Uterus (tissue), 4 donors: ENCODE measurements at places on chromosomes 3 and 15. TPM values are rescaled to one million over a fixed set of nuclear protein-coding genes. Genes with fewer than 3 reads are reported as not detected.
A peak's percentile ranks its signal among the peaks of the same experiment; 100 is the strongest.

DNA sequence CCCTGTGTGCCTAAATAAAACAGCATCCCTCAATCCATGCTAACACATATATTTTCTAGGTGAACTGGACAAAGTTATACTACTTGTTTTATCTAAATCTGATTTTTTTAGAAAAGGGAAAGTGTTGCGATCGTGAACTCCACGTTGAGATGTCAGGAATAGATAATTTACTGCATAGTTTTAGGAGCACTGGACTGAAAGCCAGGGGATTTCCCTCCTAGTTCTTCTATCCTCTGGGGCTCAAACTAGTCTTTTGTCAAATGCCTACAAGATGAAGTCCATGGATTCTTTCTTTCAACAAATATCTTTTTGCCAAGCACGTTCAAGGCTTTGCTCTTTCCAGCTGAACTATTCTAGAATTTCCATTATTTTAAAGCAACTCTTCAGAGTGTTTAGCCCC lies 617 bp upstream of the HPS3 start:
- DNase-seq = no peak
- H3K4me1 ChIP-seq = peaks cover 5% of the 10 kb centered on the region
- H3K36me3 ChIP-seq = no peaks in the 10 kb centered on the region
- H3K27me3 ChIP-seq = no peaks in the 10 kb centered on the region

- no peaks in the 10 kb centered on the region for H3K36me3 ChIP-seq
- no peak for DNase-seq
- H3K27ac ChIP-seq = no peak overlapping the region
- no peaks in the 10 kb centered on the region for H3K4me1 ChIP-seq
Observed at GRCh38 chr3:47117807-47118364, 46.0 kb downstream of the SETD2 start.

DNA sequence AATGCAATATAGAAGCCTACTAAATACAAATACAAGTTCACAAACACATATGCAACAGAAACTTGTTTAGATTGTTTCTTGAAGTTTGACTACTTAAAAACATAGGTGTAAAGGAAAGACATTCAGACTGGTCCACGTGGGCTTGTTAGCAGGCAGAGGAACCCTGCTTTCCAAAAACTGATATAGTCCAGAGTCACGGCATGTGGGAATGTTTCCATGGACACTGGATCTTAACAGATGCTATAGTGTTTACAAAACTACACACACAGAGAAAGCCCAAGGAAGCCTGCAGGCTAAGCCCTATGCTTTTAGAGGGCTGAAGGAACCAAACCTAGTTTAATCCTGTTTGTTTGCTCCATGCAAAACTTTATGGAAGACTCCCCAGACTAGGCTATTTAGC lies 45.2 kb upstream of the LRRC58 start:
- no peak overlapping the region for H3K27ac ChIP-seq
- no peaks in the 10 kb centered on the region for H3K36me3 ChIP-seq
- no peak overlapping the region for H3K4me3 ChIP-seq
- no peaks in the 10 kb centered on the region for H3K4me1 ChIP-seq
- H3K27me3 ChIP-seq = no peaks in the 10 kb centered on the region

DNA sequence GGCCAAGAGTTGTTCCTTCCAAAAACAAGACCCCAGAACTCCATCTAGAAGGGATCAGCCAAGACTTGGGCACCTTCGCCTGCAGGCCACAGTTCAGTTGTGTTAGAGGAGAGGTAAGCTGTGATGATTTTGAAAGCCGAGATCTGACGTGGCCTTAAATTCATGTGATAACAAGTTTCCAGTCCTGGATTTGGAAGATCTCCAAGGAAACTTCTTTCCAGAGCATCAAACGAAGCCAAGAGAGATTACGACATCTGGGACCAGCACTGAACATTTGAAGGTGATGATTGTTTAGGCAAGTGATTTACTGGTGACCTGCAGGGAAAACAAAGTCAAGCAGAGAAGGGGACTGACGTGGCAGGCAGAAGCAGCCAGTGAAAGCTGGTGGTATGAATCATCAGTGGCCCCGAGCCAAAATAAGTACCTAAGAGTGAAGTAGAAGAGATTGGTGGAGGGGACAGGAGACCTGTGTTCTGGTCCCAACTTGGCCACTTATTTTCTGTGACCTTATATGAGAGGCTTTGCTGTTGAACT lies 339.0 kb upstream of the PROK2 start:
- DNase-seq = peak; percentile 93
- no peaks in the 10 kb centered on the region for H3K4me1 ChIP-seq
- no peaks in the 10 kb centered on the region for H3K36me3 ChIP-seq
- H3K27me3 ChIP-seq = no peaks in the 10 kb centered on the region
- peak overlapping the region; percentile 75 for H3K27ac ChIP-seq

DNA sequence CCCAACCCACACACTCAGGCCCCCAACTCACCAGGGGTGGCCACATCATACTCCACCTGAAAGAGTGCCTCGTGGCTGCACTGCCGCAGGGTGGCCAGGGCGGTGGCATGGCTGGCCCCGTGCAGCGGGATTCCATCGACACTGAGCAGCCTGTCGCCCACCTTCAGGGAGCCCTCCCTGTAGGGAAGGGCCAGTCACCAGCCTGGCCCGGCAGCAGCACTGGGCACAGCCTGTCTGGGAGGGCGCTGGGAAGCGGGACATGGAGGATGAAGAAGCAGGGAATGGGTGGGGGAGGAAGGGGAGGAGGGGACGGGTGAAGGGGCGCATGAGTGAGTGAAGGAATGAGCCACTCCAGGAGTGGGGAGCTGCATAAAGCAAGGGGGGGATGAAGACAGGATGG lies 18.5 kb downstream of the GRIP2 start:
- H3K27me3 ChIP-seq = no peaks in the 10 kb centered on the region
- H3K4me3 ChIP-seq = no peak overlapping the region
- no peaks in the 10 kb centered on the region for H3K4me1 ChIP-seq
- no peak overlapping the region for H3K27ac ChIP-seq
- H3K36me3 ChIP-seq = no peaks in the 10 kb centered on the region
- DNase-seq = no peak

DNA sequence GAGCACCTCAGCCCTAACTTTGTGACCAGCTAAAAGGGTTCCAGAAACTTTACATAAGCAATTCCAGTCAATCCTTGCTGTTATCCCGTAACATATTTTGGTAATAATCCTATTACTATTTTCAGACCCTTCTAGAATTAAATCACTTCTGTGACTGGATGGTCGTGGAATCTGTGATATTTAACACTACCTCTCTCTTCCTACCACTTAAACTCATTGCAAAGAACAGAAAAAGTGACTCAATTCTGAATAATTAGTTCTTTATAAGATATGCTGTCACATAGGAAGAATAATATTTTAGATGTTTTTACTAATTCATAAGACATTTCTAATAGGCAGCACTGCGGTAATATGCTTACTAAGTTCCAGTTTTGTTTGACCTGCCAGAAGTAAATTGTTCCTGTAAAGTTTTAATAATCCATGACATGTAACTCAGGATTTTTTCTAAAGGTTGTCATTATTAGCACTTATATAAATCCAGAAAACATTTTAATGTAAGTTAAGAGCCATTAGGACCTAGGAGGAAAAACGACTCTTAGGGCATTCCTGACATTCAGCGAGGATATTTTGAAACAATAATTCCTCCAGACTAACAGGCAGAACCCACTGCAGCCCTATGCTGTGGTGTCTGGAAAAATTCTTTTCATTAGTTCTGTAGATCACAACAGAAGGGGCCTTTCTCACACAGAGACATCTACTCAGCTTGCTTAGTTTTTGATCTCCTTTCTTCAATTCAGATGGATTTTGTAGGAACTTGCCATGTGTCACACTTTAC lies 113.3 kb upstream of the MBNL1 start:
- DNase-seq = no peak
- no peaks in the 10 kb centered on the region for H3K27me3 ChIP-seq
- H3K27ac ChIP-seq = peak overlapping the region; percentile 94
- H3K36me3 ChIP-seq = no peaks in the 10 kb centered on the region
- no peak overlapping the region for H3K4me3 ChIP-seq
- no peaks in the 10 kb centered on the region for H3K4me1 ChIP-seq

DNA sequence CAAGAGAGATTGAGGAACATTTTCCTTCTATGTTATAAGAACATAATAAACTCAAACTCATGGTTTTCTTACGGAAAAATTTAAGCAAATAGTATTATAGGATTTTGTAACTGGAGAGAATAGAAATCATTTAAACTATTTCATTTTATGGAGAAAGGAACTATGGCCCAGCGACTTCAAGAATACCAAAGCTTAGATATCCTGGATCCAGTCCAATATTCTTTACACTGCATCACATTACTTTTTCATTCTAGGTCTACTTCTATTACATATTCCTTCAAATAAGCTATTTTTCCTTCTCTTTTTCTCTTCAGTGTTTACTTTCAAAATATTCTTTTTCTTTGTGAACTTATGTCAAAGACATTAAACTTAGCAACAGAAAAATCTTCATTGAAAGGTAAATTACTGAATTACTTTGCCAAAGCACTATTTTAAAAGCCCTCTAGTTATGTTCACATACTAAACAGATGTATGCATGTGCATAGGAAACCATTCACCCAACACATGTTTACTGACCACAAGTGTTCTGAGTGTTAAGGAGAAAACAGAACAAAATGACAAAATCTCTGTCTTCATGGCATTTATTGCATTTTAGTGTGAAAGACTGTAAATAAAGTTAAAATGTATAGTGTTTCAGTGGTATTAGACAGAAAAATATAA lies 20.4 kb downstream of the KPNA4 start:
- H3K4me3 ChIP-seq = no peak overlapping the region
- peaks cover 7% of the 10 kb centered on the region for H3K4me1 ChIP-seq
- no peaks in the 10 kb centered on the region for H3K36me3 ChIP-seq

GRCh38 chr15:57734860-57735259 lies 28.3 kb downstream of the POLR2M start:
- no peak overlapping the region for H3K4me3 ChIP-seq
- no peaks in the 10 kb centered on the region for H3K36me3 ChIP-seq
- H3K4me1 ChIP-seq = no peaks in the 10 kb centered on the region
- no peak for DNase-seq
- peak overlapping the region; percentile 76 for H3K27ac ChIP-seq

- no peak for DNase-seq
- no peak overlapping the region for H3K4me3 ChIP-seq
- H3K27ac ChIP-seq = no peak overlapping the region
- H3K36me3 ChIP-seq = no peaks in the 10 kb centered on the region
- H3K4me1 ChIP-seq = no peaks in the 10 kb centered on the region
Observed at GRCh38 chr3:132870541-132870940, 148.3 kb upstream of the NPHP3 start.

DNA sequence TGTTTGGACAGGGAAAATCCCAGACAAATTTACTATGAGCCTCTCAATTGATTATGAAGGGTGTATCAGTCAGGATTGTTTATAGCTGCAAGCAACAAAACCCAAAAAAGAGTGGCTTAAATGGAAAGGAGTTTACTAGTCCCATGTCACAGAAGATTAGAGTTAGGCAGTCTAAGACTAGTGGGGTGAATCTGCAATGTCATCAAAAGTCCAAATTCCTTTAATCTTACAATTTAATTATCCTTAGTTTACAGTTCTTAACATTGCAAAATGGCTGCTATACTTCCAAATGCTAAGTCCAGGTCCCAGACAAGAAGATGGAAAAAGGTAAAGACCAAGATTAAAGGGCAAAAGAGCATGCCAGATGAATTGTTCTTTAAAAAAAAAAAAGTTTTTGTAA lies 143.6 kb downstream of the CD47 start:
- H3K4me1 ChIP-seq = no peaks in the 10 kb centered on the region
- H3K36me3 ChIP-seq = no peaks in the 10 kb centered on the region
- no peak for DNase-seq
- no peak overlapping the region for H3K4me3 ChIP-seq
- H3K27ac ChIP-seq = no peak overlapping the region

- no peak overlapping the region for H3K4me3 ChIP-seq
- no peak for DNase-seq
- H3K27me3 ChIP-seq = no peaks in the 10 kb centered on the region
- no peaks in the 10 kb centered on the region for H3K36me3 ChIP-seq
- H3K27ac ChIP-seq = no peak overlapping the region
Observed at GRCh38 chr3:127853681-127854080, 31.4 kb upstream of the MGLL start.

Gene NT5DC2
- total RNA-seq = 37.1 TPM

Gene MRPL46
- total RNA-seq = 18.5 TPM

Gene CPLX3
- total RNA-seq = not detected

Gene GOLGA6L24
- not detected for total RNA-seq

Gene CYP1A2
- not detected for total RNA-seq

Gene ARGFX
- not detected for total RNA-seq

Gene LOXL1
- total RNA-seq = 42.0 TPM

Gene CLSTN2
- 4.7 TPM for total RNA-seq

Gene LRRIQ4
- 0.14 TPM for total RNA-seq

Gene GPR176
- 11.8 TPM for total RNA-seq

Gene SCAMP5
- total RNA-seq = 2.6 TPM
